T47D (cell line): ENCODE measurements at places on chromosomes 11 and 22.

DNA sequence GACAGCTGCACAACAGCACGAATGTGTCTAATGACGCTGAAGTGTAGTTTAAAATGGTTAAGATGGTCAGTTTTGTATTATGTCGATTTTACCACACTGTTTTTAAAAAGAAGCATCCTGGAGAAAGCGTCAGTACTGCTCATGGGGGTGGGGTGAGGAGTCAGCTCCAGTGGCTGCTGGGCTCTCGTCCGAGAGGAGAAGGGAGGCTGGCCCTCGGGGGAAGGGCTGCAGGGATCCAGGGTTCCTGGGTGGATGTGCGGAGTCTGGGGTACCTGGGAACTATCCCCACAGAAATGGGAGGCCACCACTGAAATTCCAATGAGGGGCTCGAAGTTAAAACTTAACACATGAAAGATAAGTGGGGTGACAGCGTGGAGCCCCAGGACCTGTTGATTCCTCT lies 11.9 kb downstream of the C11orf21 start:
- no peak for DNase-seq

GRCh38 chr11:129189646-129190045 lies 2.5 kb downstream of the ARHGAP32 start:
- no peak for DNase-seq

DNA sequence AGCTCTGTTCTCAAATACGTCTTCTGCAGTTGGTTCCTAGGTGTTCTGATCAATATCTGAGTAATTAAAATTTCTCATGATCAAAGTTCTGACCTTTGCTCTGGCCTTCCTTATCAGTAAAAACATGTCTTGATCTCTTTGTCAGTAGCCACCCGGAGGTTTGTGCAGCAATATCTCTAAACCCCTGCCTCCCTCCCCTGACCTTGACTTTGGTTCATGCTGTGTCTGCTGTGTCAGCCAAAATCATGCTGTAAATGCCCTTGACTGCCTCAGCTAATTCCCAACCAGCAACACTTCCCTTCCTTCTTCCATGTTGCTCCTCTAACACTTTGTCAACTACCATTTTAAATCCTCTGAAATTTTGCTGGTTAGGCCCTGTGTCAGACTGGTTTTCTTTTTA lies 424.7 kb downstream of the FAM181B start:
- DNase-seq = no peak

- no peak for DNase-seq
These were observed 7.4 kb downstream of the NDUFV1 start for GRCh38 chr11:67613960-67614715.

DNA sequence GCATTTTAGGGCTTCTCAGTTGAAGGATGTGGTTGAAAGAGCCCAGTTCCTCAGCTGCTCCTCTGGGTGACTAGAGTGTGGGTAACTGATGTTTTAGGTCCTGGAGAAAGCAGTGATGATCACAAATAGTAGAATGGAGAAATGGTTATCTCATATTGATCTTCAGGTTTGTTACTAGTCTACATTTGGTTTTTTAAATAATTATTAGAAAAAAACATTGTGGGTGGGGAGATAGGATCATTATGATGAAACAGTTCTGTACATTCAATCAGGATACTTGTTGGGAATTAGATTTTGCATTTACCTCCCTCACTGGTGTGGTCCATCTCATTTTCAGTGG lies 24.9 kb downstream of the SREBF2 start:
- no peak for DNase-seq

- DNase-seq = no peak
These were observed 9.1 kb upstream of the SERHL2 start for GRCh38 chr22:42544686-42545085.

- no peak for DNase-seq
These were observed 41.0 kb downstream of the GLYATL1 start for GRCh38 chr11:58980159-58980843.

DNA sequence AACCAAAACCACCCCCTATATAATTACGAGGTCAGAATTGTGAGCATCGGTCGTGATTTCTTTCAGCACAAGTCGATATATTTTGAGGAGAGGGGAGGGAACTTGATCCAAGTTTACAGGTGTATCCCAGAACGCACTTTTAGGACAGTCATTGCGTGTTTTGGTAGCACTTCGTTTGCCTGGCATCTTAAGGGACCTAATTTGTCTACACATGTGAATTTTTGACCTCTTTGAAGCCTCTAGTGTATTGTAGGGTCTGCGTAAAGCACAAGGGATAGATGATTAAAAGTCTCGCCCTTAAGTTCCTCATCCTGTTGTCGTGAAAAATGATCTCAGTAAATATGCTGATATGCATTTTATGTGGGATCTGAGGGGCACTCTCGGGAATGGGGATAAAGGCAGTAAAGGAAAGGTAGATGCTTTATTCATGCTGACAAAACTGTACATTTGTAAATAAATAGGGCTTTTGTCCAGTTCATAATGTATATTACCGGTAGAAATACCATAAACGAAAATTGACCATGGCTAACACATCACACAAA lies 632 bp upstream of the CCDC34 start:
- DNase-seq = no peak

DNA sequence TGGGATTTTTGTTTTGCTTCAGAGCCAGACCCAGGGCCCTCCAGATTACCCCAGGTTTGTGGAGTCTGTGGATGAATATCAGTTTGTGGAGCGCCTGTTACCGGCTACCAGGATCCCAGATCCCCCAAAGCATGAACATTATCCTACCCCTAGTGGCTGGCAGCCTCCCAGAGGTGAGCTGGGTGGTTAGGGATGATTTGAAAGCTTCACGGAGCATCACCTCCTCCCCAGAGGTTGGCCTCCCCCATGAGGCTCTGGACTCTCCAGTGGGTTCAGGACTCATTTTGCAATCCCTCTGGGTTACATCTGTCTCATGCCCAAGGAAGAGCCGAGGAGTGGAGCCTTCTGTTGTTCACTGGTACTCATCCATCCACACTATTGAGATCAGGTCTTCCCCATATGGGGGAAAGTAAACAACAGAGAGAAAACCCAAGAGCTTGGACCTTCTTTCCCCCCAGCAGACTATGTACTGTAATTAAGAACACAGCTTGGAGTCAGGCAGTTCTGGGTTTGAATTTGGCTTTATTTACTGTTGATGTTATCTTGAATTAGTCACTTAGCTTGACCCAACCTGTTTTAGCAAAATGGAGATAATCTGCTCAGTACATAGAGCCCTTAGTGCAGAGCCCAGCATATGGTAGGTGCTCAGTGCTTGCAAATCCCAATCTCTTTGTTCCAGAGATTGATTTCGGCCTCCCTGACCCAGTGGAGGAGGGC lies 2.5 kb downstream of the MRPL49 start:
- DNase-seq = no peak

GRCh38 chr22:36343720-36344105 lies 44.1 kb downstream of the MYH9 start:
- no peak for DNase-seq

- no peak for DNase-seq
These were observed 25.2 kb upstream of the CARD16 start for GRCh38 chr11:105070306-105070705.

DNA sequence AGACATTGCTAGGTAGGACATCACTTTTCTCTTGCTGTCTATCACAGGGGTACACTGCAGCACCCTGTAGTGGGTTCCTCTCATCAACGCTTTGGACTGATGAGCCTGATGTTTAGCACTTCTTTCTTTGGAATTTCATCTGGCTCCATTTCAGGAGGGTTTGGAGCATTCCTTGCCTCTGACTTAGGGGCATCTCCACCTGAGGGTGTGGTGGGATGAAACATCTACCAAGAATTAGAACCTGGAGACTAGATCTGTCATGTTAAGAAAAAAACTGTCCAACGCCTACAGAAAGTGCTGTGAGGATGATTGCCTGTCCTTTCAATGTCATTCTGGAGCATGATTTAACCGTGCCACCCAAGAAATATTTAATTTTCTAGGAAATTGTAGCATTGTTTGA lies 648.4 kb downstream of the ETS1 start:
- DNase-seq = no peak

GRCh38 chr11:70836071-70836470 lies 416.3 kb downstream of the SHANK2 start:
- DNase-seq = no peak

DNA sequence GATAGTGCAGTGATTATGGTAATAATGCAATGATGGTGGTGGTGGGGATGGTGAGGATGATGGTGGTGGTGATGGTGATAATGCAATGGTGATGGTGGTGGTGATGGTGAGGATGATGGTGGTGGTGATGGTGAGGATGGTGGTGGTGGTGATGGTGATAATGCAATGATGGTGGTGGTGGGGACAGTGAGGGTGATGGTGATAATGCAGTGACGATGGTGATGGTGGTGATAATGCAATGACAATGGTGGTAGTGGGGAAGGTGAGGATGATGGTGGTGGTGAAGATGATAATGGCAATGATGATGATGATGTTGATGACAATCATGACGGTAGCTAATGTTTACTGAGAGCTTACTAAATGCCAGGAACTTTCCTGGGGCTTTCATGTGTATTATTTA lies 79.6 kb upstream of the MYOD1 start:
- DNase-seq = no peak

DNA sequence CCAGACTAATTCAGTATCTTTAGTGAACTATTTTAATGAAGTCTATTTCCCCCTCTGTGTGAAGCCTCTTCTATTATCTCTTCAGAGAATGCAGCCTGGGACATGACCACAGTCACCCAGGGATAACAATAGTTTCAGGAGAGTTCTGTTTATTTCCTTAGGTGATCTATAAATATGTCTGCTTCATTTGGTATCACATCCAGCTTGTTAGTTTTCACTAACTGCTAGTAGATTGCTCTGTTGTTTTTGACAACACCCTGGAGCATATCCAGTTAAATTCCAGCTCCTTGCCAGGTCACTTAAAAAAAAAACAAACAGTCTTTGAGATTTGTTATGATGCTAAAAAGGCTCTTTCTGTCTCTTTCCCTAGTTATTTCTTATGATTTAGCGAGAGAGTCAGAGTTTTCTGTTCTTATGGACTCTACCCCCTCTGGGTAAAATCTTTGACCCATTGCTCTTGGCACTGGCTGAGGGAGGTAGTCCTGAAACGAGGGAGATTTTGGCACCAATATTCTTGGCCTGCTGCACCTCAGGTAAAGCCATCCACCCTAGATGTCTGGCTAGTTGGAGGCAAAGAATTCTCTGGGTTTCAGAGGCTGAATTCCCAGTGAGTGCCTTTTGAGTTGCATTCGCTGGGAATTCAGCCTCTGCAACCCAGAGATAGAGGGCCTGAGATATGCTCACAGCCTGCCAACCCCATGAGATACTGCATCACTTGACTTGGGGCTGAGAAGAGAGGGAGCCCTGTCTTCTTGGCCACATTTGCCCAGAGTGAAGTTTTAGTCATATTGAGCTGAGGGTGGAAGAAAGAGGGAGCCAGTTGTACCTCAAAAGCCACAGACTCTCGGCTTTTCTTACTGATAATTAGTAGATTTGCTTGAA lies 159.1 kb downstream of the PGR start:
- peak; percentile 37 for DNase-seq

- DNase-seq = peak; percentile 97
These were observed 227.7 kb upstream of the B3GAT1 start for GRCh38 chr11:134639586-134640330.

GRCh38 chr11:58626934-58627483 lies 4.5 kb downstream of the CNTF start:
- DNase-seq = no peak

GRCh38 chr11:72140661-72141060 lies 5.1 kb downstream of the FOLR3 start:
- DNase-seq = no peak

DNA sequence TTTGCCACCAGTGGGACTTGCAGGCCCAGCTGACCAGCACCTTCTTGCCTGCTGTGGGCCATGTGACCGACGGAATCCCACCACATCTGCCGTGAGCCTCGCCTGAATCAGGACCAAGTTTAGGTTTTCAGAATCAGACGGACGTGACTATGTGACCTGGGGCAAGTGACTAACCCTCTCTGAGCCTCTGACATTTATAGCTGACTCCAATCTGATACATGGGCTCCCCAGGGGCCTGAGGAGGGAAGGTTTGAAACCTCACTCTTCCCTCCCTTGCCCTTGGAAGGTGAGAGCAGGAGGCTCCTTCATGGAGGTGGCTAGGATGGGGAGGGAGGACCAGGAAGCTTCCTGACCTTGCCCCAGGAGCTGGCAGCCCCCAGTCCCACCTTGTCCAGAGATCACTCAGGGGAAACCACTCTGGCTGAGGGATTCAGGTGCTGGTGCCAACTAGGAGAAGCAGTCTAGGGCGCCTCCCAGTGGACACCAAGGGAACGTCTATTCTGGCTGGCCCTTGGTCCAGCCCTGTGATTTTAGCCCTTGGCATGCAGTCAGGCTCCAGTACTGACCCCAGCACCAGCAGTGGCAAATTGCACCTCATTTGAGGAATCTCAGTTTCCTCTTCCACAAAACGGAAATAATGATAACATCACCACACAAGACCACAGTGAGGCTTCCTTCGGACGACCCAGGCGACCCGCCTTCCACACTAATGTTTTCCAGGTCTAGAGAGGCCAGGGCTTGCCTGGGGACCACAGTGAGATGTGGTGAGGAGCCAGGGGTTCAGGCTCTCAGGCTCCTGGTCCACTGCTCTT lies 47.2 kb upstream of the SYT7 start:
- DNase-seq = peak; percentile 59

- no peak for DNase-seq
These were observed 62.2 kb upstream of the WNT11 start for GRCh38 chr11:76268498-76268897.

DNA sequence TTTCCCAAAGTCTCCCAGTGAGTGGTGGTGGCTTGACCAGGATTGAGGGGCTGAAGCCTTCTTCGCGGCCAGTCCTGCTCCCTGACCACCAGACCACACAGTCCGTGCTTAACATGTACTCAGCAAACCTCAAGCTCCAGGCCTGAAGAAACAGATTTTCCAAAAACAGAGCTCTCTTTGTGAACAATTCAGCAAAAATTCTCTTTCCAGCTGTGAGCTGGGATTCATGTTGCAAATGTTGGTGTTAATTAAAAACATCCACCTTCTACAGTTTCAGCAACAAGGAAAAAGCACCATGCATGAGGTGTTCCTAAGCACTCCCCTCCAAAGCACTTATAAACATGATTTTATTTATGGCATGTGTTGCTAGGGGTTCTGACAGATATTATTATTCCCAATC lies 129.5 kb downstream of the ETS1 start:
- DNase-seq = no peak

- DNase-seq = no peak
These were observed 34.9 kb upstream of the CD82 start for GRCh38 chr11:44530413-44531115.

GRCh38 chr11:83401506-83402225 lies 115.5 kb upstream of the CCDC90B start:
- no peak for DNase-seq

DNA sequence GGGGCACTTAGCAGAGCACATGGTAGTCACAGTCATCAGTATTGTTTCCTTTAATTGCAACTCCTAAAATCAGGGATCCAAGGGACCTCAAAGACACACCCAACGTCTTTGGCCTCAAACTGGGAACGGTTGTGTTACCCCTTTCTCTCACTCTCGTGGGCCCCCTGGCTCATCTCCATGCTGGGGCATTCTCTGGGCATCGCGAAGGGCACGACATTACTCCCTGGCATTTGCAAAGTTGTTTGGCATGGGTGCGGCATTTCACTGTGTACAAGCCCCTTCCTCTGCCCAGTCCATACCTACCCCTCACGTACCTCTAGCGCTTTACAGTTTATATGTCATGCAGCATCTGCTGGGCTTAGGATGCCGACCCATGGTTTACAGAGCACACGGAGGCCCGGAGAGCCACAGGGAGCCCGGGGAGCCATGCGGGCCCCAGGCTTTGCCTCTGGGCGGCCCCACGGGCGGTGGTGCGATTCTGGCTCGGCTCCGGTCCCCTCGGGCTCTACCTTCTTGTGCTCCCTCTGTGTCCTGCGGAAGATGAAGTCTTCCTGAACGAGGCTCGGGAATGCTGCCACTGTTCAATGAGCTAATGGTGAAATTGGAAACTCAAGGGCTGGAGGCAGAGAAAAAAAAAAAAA lies 21.9 kb upstream of the CACNG2 start:
- no peak for DNase-seq
